Nephron progenitor cell (in vitro differentiated cells): ENCODE measurements at places on chromosomes 5 and 9.

GRCh38 chr5:68376935-68377334, 161.4 kb downstream of the PIK3R1 start:
- DNase-seq = no peak

- DNase-seq = no peak
Measured at GRCh38 chr9:121393318-121393717, 23.3 kb upstream of the STOM start.

GRCh38 chr5:175874462-175875139, 3.2 kb downstream of the CPLX2 start:
- DNase-seq = no peak

DNA sequence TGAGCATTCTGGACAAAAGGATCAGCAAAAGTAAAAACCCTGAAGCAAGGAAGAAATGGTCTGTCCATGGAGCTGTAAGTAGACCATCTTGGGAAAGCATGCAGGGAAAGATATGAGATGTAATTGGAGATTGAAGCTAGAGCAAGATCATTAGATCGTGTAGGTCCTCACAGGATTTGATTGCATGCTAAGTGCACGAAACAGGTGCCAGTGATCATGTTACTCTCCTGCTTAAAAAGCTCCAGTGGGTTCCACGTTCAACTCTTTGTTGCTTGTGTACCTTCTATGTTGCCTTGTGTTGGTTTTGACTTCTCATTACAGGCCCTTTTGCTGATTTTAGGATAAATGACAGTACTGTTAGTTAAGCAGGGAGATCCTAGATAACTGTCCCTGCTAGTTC, 442.0 kb downstream of the DMRT2 start:
- DNase-seq = no peak

DNA sequence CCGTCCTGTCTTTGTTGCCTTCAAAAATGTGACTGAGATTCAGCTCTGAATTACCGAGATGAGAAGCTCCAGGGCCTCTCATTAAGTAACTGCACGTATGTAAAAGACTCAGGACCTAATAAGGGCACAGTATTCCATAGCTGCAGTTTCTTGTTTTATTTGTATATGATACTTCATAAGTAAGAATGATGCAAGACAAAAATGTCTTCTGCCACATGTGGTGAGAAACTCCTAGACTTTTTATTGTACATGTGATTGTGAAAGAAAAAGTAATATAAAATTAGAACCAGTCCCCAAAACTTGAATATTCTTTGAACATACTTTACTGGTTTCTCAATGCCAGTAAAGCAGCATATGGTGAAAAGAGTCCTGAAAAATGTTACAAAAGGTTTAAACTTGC, 110.1 kb upstream of the OTULINL start:
- no peak for DNase-seq

DNA sequence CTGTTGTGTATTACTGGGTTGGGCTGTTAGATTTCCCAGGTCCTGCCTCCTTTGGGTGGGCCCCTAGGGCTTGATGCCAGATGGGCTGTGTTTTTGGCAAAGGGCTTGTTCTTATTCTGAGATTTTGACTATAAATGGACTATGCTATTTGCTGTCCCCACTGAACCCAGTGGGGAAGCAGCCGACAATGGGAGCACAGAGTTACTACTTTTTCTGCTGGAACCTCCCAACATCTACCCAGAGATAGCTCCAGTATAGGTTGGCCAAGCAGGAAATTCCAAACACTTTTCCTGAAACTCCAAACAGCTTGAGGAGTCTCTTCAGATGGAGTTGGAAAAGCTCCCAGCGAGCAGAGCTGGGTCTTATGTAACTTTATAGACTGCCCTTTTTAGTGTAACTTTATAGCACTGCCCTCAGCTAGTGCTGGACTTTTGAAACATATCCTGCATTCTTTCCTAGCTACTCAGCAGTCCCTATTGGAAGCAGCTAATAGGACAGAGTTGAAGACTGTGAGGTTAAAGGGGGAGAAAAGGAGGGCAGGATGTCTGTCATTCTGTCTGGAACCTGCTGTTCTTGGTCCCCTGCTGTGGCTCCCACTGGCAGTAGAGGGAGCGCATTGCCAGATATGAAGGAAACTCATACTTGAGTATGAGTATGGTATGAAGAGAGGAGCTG, 21.0 kb downstream of the RUSC2 start:
- DNase-seq = no peak

GRCh38 chr5:119304439-119305211, 51.2 kb upstream of the TNFAIP8 start:
- no peak for DNase-seq

DNA sequence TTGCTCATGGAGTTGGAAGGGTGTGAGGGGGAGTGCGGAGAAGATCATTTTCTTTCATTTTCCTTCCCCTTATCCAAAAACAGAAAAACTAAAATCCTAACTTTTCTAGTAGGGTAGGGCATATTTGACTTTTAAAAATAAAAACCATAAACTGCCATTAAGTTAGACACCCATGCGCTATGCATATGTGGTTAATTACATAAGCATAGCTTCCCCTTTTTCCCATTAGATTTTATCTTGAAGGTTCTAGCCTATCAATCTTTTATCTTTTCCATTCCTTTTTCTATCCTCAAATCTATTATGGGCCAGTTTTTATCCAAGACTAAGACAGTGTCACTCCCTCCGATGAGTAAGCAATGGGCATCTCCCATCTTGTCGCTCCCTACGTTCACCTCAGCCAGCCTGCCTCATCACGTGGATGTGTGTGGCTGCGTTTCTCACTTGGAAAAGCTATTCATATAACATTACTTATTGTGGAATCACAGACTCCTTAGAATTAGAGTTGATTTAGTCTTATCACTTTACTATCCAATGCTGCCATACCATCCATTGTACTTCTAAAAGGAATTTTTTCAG, 49.2 kb downstream of the PCSK5 start:
- DNase-seq = no peak

- no peak for DNase-seq
Measured at GRCh38 chr5:98106116-98107031, 667.1 kb upstream of the RGMB start.

DNA sequence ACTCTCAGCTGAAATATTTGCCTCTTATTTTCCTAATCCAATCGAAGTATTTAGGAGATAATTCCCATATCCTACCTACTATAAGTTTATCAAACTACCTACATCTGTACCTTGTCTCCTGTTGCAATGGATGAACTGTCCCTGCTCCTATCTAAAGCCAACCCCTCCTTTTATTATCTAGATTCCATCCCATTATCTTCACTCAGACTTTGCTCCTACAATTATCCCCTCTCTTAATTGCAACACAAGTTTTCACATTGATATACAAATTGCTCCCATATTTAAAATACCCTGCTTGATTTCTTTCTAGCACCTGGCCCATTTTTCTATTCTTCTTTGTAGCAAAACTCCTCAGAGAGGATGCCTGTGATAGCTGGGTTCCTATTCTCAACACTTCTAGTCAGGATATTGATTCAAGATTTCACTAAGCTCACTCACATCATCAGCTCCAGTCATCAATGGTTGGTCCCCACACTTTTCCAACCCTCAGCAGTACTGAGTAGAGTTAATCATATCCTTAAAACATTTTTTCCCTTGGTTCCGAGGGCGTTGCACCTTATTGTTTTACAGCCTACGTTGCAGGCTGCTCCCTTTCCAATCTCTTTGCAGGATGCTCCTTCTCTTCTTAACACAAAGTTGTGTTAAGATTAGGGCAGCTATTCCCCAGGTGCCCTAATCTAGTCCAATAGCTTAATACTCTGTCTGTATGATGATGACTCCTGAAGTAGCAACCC, 177.8 kb upstream of the PTGER4 start:
- DNase-seq = no peak

DNA sequence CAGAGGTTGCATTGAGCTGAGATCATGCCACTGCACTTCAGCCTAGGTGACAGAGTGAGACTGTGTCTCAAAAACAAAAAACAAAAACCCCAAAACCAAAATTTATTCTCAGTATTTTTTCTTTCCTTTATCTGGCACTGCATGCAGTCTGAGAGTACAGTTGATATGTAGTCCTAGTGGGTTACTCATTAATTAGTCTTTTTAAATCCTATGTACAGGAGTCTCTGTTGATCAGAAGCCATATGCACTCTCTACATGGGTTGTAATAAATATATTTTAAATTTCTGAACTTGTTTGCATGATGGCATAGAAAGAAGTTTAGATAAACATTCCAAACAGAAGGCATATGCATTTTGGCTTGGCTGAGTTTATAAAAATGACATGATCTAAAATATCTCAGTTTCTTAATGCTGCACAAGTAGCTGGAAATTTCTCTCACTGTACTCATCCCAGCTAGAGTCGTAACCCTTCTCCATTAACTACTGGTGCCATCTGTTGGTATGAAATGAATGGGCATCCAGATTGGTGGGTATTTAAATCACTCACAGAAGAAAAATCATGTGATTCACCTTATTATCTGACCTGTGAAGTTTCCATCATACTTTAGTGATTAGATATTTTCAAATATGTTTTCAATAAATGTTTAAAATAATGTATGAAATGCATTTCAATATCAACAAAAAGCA, 284.8 kb downstream of the CTNND2 start:
- no peak for DNase-seq

DNA sequence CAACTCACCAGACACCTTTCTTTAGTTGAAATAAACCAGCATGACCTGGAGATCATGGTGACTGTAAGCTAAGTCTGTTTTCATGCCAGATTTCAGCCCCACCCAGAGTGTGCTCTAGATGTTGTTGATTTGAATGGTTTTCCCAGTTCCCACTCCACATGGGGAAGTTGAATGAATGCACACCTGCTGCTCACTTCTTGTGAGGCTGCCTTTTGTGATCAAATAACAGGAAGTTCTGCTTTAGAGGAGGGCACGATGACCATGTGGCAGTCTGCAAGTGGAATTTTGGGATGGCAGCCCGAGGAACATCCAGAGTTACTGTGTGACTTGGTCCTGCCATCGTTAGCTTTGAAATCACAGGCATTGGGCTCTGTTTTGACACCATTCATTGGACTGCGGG, 18.7 kb downstream of the SLC46A2 start:
- no peak for DNase-seq

DNA sequence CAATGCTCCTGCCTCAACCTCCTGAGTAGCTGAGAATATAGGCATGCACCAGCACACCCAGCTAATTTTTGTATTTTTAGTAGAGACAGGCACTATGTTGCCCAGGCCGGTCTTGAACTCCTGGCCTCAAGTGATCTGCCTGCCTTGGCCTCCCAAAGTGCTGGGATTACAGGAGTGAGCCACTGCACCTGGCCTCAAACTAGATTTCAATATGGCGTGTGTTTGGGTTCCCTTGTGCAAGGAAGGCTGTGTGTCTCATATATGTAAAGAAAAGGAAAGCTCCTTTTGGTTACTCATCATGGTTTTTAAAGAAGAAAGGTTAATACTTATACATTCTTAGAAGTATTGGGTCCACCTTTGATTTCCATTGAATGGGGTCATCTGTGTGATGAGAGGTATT, 70.7 kb downstream of the ANKRD33B start:
- no peak for DNase-seq

- DNase-seq = no peak
Measured at GRCh38 chr5:80755626-80756025, 100.8 kb upstream of the DHFR start.

- DNase-seq = no peak
Measured at GRCh38 chr5:29161399-29162291, 2031.8 kb upstream of the CDH6 start.

- no peak for DNase-seq
Measured at GRCh38 chr5:54113060-54113459, 197.3 kb downstream of the ARL15 start.

GRCh38 chr9:105656131-105656921, 5.9 kb upstream of the TAL2 start:
- peak; percentile 75 for DNase-seq

DNA sequence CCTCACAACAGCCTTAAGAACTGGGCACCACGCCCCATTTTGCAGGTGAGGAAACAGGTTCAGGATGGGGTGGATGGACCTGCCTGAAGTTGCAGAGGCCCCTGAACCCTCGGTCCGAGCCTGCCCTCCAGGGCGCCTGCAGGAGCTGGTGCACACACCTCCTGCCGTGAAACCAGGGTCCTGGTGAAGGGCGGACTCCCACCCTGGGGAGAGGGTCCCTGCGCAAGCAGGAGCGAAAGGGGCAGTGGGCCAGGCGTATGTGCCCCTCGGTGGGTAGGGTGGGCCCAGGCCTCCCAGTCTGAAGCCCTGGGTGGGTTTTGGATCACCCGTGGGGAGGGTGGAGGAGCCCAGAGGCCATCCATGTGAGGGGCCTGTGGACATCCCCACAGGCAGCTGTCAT, 37.9 kb downstream of the HK3 start:
- no peak for DNase-seq

DNA sequence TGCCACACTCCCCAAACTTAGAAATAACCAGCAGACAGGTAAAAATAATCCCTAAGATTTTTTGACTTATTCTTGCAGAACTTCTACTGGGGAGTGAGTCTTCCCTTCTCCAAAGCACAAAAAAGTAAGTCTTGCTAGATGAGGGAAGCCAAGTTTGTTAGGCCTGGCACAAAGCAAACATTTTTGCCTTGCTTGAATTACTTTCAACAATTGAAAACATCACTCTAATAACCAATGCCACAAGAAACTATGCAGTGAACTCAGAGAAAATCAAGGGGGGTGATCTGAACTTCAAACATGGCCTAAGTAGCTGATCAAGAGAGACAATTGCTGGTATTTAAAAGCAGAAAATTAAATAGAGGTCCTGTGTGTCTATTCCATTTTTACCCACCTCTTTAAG, 123.6 kb upstream of the SLC1A3 start:
- no peak for DNase-seq
